ENCODE measurements at places on chromosomes 1 and 21. TPM values are rescaled to one million over a fixed set of nuclear protein-coding genes. Genes with fewer than 3 reads are reported as not detected.

Gene SYDE2
- 4.8 TPM for total RNA-seq

Gene B3GALT6
- 18.8 TPM for total RNA-seq

Gene AJAP1
- total RNA-seq, result 8.1 TPM

Gene SRGAP2C
- total RNA-seq, result 11.7 TPM

Gene TSTD1
- 37.6 TPM for total RNA-seq

Gene GCSAML
- not detected for total RNA-seq

Gene PGLYRP4
- 0.17 TPM for total RNA-seq

Gene GPR25
- not detected for total RNA-seq

Gene FAM72A
- 1.5 TPM for total RNA-seq

Gene HRNR
- total RNA-seq, result not detected

Gene FCRLA
- 0.67 TPM for total RNA-seq

Gene C1orf50
- 4.0 TPM for total RNA-seq

Gene DLGAP3
- 0.21 TPM for total RNA-seq

Gene DYNLT4
- not detected for total RNA-seq

Gene SMIM1
- total RNA-seq, result 2.1 TPM

Gene TSSK3
- 1.6 TPM for total RNA-seq

GRCh38 chr21:41673596-41674335 lies 93.1 kb downstream of the RIPK4 start:
- no peak for DNase-seq

GRCh38 chr1:177780096-177780700 lies 189.7 kb downstream of the SEC16B start:
- DNase-seq, result peak; percentile 51

- peak; percentile 19 for DNase-seq
Measured at GRCh38 chr1:64654519-64655341, 90.1 kb upstream of the RAVER2 start.

DNA sequence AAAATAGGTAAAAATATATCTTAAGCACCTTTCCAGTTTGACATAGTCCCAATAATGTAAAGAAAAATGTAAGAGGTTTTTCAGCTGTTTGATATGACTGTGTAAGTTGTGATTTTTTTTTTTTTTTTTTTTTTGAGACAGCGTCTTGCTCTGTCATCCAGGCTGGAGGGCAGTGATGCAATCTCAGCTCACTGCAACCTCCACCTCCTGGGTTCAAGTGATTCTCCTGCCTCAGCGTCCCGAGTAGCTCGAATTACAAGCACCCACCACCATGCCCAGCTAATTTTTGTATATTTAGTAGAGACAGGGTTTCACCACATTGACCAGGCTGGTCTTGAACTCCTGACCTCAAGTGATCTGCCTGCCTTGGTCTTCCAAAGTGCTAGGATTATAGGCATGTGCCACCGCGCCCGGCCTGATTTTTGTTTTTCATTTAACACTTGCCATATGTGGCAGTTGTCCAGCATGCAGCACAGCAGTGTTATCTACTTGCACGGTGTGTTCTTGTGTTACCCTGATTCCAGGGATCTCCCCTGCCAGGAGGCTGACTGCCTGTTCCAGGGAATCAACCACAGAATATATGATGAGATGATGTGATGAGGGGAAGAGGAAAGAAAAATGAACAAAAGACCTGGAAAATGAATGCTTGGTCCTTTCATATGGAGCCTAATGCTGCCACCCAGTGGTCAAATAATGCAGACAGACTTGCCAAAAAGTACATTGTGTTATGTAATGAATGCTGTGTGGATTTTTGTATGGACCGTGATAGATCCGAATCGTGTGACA lies 79.0 kb downstream of the RAVER2 start:
- peak; percentile 59 for DNase-seq

GRCh38 chr1:19375631-19376400 lies 63.7 kb downstream of the SLC66A1 start:
- DNase-seq, result no peak

DNA sequence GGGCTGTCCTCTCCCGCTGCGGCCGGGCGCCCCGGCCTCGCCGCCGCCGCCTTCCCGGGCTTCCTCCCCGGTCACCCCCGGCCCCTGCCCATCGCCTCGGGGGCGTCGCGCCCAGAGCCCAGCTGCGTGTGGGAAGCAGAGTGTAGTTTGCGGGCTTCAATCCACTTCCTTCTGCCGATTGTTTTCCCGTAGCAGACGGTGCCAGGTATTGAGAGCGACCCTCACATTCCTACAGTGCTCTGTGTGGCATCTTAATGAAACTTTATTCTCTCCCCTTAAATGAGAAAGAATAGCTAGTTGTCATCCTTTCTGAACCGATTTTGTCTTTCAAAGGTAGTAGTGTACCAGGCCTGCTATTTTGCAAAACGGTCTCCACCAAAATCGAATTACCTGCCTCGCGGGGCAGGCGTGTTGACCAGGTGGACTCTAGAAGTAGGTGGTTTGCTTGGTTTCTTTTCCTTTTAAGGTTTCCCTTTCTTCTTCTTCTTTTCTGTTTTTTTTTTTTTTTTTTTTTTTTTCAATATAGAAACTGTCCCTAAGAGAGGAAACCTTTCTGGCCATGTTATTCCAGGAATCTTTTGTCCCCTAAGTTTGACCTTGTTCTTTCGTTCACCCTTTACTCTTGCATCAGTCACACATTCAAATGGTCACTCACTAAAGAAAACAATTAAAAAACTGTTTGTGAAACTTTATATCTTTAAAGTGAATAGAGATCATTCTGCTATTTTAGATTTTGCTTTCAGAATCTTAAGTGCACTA lies 881 bp downstream of the USP25 start:
- DNase-seq, result peak; percentile 19

DNA sequence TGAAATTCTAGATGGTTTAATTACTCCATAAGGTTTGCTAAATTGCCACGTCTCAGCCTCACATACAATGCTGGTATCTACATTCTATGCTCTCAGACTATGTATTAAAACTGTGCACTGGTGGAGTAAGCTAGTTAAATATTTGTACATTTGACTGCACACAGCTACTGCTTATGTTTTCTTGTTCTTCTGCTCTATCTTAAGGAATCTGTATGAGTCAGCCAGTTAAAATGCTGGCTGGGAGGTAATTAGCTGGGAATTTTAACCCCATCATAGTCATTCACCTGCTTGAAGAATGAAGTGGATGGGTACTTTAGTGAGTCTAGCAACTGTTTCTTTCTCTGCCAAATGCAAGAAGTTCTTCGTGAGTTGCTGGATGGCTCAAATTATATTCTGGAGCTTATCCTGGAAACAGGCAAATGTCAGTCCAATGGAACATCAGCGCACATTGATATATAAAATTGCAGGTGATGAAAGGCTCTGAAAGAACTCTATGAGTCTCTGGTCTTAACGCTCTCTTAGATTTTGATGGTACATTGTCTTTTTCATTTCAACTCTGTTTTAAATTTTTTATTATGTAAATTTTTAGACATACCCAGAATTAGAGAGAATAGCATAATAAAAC lies 83.4 kb downstream of the BACH1 start:
- peak; percentile 65 for DNase-seq

GRCh38 chr1:93713341-93713740 lies 31.7 kb upstream of the BCAR3 start:
- DNase-seq, result no peak

Data from mammary epithelial cell (primary cell).